ENCODE measurements at places on chromosomes 4 and X.

DNA sequence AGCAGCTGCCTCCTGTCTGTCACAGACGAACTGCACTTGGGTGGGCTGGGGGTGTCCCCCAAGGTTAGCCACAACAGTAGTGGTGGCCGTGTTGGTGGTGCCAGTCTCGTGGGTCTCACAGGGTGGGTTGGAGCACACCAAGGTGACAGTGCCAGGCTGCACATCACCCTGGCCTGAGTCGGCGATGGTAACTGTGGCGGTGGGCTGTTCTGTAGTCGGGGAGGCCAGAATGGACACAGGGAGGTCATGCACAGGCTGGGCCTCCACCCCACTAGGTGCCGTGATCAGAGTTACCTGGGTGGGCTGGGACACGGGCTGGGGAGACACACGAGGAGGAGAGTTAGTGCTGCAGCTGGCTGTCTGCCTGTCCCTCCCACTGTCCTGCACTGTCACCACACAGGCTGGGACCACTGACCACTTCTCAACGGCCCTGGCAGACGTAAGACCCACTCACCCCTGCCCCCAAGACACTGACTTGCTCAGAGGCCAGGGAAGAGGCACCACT is 10.8 kb upstream of the RENBP start:
- DNase-seq = no peak

DNA sequence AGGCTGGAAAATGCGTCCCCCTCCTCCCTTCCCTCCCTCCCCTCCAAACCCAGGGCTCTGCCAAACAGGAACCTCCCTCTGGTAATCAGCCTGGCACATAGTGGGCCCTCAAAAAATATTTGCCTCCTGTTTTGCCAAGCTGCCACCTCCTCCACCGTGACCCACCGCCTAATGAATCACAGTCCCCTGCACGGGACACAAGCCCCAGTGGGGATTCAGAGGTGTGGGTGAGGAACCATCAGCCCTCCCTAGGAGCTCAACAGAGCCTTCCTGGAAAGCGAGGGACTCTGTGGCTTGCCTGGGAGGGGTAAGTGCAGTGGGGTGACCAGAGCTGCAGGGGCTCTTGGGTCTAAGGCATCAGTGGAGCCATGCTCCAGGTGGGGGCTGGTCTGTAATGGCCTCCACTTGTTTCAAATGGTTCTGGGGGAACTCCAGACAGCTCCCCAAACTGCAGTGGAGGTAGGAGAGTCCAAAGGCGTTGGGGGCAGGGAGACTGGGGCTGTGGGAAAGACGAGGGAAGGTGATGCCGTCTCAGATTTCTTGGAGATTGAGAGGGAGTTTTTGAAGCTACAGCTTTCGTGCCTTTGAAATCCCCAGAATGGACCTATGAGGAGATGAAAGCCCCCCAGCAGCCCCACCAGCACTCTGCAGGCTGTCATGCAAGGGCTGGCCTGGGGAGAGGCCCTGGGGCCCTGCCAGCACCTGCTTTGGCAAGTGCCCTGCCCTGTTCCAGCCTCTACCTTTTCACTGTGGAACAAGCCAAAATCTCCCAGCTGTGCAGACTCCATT is 1.0 kb upstream of the PPP2R2C start:
- no peak for DNase-seq

DNA sequence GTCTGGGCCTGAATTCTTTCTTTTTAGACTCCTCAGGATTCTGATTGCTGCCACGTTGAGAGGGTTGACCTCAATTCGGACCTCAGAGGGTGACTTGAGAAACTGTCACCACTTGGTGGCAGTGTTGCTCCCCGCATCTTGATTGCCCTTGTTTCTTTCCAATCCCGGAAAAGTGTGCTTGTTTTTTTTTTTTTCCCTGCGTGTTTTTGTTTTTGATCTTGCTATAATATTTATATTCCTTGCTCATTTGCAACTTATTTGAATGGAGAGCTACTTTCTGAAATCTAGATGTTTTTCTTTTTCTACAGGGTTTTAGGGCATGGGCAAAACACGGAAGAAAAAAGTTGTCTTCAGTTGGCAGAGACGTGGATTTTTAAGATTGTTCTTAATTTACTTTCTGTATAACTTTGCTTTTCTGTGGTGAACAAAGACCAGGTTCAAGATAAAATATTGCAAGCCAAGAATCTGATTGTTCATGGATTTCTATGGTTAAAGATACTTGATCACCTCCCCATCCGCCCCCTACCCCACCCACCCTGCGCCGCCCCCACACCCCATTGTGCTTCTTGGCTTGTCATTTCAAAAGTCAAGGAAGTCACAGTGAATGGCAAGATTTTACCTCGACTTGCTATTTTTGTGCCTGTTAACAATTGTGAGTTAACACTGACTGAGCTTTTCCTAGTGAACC is 102.0 kb downstream of the PTTG2 start:
- DNase-seq = peak; percentile 79

GRCh38 chrX:116239944-116240840 is 69.6 kb downstream of the AGTR2 start:
- DNase-seq = peak; percentile 7

GRCh38 chrX:19382555-19383145 is 38.9 kb downstream of the PDHA1 start:
- no peak for DNase-seq

- no peak for DNase-seq
Observed at GRCh38 chr4:165689159-165689558, 183.9 kb upstream of the TLL1 start.

- no peak for DNase-seq
Observed at GRCh38 chr4:174216799-174217272, 66.6 kb downstream of the FBXO8 start.

Measured in LoVo (cell line).